ENCODE measurements at places on chromosomes 3 and 15. TPM values are rescaled to one million over a fixed set of nuclear protein-coding genes. Genes with fewer than 3 reads are reported as not detected.

DNA sequence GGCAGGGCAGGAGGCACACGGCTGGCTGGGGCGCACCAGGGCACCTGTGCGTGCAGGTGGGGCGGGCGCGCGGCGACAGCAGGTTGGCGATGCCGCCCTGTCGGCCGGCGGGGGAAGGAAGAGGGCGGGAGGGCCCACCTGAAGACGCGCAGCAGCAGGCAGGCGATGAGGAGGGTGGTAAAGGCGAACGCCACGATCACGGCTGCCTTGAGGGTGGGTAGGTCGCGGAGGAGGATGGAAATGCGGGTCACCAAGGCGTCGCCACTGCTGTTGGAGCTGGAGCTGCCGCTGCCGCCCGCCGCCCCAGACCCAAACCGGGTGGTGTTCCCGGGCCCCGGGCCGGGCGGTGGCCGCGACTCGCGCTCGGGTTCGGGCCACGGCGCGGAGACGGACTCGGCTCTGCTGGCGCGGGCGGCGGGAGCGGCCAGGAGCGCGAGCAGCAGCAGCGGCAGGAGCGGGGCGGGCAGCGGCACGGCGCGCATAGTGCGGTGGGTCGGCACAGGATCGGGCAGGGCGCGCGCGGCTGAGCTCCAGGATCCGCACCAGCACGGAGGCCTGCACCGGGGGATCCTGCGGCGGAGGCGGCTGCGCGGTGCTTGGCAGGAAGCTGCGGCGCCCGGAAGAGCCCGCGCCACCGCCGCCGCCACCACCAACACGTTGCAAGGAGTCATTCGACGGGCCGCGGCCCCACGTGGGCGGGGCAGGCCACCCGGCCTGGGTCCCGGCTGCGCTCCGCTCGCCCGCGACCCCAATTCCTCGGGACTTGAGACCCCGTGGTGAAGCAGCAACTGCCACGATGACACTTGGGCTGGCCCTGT, at the start of gene FAM174B:
Gene FAM174B (minus strand): TSS at position 598 of the 818 bp plus-strand sequence.
- DNase-seq = no peak

- no peak for DNase-seq
These were observed 461 bp downstream of the COPB2 start for GRCh38 chr3:139388821-139389551.

FAM81A gene
- 5.0 TPM for total RNA-seq

- DNase-seq = no peak
These were observed 445.0 kb upstream of the TGFBR2 start for GRCh38 chr3:30161375-30161774.

DNA sequence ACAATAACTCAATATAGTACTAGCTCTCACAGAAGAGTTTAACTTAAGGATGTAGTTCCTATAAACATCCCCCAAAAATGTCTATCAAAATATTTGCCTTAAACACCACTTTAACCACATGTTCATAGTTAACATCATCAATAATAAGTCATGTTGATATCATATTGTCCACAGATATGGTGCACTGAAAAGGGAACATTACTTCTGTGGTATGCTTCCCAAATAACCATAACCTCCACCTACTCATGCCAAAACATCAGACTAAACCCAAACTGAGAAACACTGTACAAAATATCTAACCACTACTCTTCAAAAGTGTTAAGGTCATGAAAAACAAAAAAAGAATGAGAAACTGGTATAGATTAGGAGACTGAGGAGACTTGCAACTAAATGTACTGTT, 32.9 kb downstream of the SLC4A7 start:
- DNase-seq = no peak

DNA sequence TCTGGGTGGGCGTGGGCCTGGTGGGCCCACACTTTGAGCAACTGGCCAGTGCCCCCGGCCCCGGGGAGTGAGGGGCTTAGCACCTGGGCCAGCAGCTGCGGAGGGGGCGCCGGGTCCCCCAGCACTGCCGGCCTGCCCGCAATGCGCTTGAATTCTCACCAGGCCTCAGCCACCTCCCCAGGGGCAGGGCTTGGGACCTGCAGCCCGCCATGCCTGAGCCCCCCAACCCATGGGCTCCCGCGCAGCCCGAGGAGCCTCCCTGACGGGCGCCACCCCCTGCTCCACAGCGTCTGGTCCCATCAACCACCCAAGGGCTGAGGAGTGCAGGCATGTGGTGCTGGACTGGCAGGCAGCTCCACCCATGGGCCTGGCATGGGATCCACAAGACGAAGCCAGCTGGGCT, 484.3 kb downstream of the UNC13C start:
- no peak for DNase-seq

- no peak for DNase-seq
These were observed 54.6 kb downstream of the ATP2B2 start for GRCh38 chr3:10450494-10451440.

CHRNB4 gene
- not detected for total RNA-seq

GOLGA6A gene
- total RNA-seq = not detected

RASL12 gene
- not detected for total RNA-seq

- DNase-seq = no peak
These were observed 49.2 kb upstream of the PRR20G start for GRCh38 chr3:127337001-127337400.

GRCh38 chr3:149767720-149768119, 15.4 kb upstream of the COMMD2 start:
- no peak for DNase-seq

EPHB1 gene
- 4.4 TPM for total RNA-seq

GRCh38 chr3:94524102-94524919, 461.4 kb downstream of the NSUN3 start:
- DNase-seq = no peak

TGM4 gene
- total RNA-seq = not detected

DNA sequence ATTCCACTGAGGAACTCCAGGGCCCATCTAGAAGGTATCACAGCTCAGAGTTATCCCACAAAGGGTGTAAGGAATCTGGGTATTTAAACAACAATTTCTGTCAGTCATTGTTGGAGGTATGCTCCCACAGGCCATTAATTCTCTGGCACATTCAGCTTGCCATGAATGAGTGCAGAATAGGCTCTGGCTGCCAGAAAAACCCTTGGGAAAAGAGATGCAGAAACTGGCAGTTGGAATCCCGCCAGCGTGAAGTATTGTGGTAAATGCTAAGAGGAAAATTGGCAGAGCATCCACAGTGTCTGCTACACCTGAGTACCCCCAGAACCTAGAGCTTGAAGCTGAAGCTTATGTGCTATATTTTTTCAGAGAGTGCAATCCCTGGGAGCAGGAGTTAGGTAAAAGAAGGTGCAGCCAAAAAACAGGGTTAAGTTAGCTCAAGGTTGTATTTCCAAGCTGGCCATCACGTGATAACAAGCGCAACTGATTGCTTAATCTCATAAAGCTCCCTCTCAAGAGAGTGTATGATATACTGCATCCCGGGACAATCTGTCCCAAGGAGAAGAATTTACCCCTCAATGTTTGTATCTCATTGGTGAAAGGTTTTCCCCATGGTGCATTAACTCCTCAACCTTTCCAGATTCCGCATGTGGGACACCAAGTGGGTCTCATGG, 94.2 kb upstream of the ACP3 start:
- no peak for DNase-seq

GRCh38 chr3:178181784-178182183, 354.5 kb upstream of the KCNMB2 start:
- no peak for DNase-seq

ACTRT3 gene
- not detected for total RNA-seq

GRCh38 chr15:33131552-33132232, 62.8 kb downstream of the FMN1 start:
- DNase-seq = peak; percentile 82

DNA sequence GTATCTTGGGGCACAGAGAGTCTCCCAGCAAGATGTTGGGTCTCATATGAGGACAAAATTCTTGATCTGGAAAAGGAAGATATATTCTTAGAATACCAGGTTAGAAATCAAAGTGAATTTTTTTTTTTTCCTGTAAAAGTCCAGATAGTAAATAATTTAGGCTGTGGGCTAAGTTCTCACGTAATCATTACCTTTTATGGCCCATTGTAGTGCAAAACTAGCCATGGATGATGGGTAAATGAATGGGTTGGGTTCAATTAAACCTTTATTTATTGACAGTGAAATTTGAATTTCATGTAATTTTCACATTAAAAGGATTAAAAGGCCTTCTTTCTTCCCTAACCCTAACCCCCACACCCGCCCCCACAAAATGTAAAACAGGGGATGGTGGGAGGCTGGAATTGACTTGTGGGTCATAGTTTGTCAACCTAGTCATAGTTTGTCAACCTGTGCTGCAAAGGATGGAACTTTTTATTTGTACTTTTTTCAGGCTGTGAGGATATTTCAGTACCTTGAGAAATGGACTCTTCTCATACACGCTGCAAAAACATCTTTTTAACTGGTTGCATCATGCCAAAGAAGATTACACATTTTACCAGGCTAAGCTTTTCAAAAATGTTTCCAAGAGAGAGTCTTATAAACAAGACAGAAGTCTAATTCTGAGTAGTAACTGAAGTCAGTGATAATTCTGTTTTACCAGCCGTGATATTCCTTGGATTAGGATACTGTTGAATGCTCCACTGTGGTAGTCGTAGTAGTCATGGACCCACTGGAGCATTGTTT, 138.8 kb downstream of the AKAP13 start:
- DNase-seq = no peak

FBXW12 gene
- total RNA-seq = not detected

LMAN1L gene
- total RNA-seq = not detected

DNA sequence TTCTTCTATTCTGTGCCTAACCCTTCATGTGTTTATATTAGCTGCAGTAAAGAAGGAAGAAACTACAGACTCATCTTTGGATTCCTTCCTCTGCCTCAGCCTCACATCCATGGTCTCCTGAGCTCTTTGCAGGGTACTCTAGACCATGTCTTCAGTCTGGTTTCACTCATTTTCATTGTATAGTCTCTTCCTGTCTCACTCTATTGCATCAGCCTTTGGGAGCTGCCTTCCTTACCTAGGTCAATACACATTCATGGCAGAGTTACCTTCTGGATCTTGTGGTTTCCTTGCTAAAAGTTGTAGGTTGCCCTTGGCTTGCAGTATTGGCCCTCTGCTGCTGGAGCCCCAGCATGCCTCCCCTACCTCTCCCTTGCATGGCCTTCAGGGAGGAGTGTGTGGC, 31.5 kb upstream of the SCAANT1 start:
- DNase-seq = no peak

SYNPR gene
- not detected for total RNA-seq

RPUSD2 gene
- total RNA-seq = 22.8 TPM

- peak; percentile 7 for DNase-seq
These were observed 2.3 kb downstream of the FBXL22 start for GRCh38 chr15:63599401-63600000.

DNA sequence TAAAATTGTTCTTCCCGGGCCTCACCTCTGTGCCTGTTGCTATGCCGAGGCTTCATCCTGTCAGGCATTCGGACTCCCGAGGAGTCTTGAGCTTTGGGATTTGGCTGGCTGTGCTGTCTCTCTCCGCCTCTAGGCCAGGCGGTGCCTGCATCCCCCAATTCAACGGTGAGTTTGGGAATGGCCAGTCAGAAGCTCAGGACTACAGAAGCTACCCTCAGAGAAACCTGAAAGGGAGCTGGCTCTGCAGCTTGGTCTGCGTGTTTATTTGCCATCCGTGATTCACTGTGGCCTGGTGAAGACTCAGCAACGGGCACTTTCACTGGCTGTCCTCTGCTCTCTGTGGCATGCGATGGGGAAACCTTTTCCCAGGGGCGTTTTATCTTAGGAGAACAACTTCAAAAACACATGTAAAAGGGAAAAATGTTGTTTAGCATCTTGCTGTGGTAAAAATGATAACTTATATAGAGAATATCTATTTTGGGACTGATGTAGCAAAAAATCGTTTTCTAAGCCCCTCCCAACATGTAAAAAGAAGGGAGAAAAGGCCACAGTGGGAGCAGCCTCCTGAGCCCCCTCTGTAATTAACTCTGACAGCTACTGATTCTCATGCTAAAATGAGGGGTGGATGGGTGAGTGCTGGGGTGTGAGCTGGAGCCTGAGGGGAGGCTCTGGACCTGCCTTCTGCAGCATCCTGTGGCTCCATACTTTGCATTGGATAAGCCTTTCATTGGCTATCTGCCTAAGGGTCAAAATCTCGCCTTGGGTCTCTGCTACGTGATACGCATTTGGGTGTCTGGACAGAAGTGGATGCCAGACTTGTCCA, 103.4 kb upstream of the KLHL25 start:
- DNase-seq = no peak

DNA sequence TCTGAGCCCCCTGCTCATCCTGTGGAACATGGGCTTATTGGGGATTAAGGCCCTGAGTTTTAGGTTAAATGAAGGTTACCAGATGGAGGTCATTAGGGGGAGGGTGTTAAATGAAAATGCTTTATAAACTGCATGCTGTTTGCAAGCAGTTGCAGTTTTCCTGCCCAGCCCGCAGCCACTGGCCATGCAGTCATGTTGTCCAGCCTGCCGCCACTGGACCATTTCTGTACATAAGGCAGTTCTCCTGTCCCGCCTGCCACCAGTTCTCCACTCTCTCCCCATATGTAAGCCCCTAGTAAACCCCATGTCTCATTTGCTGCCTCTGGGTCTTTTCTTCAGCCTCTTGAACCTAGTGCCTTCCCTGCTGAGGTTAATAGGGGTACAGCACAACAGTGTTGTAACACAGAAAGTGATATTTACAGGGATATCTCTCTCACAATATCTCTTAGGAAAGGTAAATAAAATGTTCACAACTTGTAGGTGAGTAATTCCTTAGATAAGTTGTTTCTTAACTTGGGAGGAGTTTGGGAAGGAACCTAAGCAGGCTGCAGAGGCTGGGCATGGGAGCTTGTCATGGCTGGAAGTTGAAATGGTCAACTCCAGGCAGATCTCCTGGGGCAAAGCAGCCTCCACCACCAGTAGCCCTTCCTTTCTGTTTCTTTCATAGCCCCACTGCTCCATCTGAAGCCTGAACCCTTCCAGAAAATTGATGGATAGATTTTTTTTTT, 148.2 kb downstream of the CMSS1 start:
- DNase-seq = no peak

DNA sequence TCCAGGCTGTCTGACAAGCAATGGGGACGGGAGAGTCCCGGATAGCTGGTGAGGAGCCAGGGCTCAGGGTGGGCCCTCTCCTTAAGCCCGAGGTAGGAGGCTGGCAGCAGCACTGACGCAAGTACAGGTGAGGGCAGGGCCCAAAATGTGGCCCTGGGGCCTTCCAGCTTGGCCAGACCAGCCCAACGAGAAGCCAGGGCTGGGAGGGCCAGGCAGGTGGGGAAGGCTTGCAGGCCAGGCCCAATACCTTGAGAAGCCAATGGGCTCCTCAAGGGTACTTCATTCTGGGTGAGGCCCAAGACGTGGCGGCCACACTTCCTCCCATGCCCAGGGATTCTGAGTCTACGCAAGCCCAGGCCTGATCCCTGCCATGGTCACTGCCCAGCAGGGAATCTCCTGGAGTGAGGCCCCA, 37.2 kb downstream of the AMOTL2 start:
- DNase-seq = no peak

DNA sequence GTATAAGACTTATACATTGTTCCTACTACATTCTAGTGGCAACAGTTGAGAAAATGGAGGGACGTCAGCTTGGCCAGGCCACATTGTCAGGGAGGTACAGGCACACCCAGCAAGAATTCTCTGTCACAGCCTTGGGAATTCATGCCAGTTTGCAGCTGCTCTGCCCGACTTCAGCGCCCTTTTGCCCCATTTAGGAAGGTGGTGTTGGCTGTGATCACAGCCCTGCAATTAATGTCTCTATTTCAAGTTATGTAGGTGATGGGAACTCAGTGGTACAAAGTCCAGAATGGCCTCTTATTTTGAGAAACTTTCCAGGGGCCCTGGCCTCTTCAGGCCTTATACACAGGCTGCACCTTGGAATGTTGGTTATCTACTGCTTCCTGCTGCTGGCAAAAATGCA, 26.7 kb downstream of the AMOTL2 start:
- no peak for DNase-seq

Data from HT1080 (cell line).